ENCODE measurements at places on chromosomes 3 and 15.
A peak's percentile ranks its signal among the peaks of the same experiment; 100 is the strongest.

DNA sequence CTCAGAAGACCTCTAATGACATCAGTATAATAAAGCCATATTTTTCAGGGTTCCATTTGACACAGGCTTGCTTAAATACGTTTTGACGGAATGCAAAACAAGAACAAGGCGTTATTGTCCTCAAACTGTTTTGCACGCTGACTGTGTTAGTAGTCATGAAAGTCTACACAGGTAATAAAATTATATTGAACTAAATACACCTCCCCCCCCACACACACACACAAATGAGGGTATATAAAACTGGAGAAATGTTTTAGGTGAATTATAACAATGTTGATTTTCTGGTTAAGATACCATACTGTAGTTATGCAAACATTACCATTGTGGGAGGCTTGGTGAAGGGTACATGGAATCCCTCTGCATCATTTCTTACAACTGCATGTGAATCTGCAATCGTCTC is 257.1 kb upstream of the ARRDC4 start:
- no peak for DNase-seq

GRCh38 chr15:52328680-52329079 is 33.1 kb upstream of the MYO5C start:
- DNase-seq, result no peak

- DNase-seq, result no peak
These were observed 44.3 kb upstream of the TM4SF1 start for GRCh38 chr3:149421764-149422163.

- DNase-seq, result peak; percentile 50
These were observed 14.2 kb downstream of the RAB8B start for GRCh38 chr15:63203451-63204090.

- no peak for DNase-seq
These were observed 19.2 kb upstream of the MUSTN1 start for GRCh38 chr3:52854013-52854412.

DNA sequence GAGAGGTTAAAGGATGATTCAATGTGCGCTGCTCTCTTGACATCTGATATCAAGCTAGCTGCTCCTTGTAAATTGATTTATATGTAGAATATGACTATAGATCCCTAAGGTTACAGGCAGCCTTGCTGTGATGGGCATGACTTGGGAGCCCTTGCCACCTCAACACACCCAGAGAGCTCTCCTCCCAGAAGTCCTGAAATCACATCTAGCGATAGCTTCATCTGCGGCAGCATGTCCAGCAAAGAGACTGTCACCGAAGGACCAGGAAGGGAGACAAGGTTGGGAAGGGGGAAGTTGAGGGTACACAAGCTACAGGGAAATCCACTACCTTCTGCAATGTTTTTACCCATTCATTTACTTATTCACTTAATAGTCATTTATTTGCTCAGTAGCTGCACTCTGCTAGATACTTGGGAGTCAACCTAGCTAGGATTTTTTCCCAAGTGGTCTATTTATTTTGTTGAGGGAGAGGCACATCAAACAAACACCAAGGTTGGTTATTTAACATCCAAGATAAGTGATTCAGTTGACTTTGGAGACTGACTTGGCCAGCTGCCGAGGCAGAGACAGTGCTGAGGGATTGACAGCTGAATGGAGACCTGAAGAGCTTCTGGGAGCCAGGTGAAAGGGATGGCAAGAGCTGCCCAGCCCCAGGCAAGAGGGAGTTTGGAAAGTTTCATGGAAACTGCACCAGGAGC is 205.8 kb upstream of the IL12A start:
- DNase-seq, result no peak

- peak; percentile 52 for DNase-seq
These were observed 14.2 kb downstream of the BAHD1 start for GRCh38 chr15:40454904-40455391.

DNA sequence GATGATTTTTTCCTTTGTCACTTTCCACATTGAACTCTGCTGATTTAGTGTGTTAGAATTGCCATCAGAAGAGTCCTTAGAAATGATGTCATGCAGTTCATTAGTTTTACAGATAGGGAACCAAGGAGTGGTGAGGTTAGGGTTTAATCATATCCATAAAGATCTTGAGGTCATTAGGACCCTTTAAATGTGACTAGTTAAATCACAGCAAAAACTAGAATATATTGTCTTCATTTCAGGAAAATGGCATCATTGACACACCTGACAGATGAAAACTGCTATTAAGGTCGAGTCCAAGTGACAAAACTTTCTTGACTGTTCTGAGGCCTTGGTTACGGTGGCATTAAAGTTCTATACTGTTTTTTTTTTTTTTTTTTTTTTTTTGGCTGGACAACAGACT is 50.5 kb downstream of the MBNL1 start:
- no peak for DNase-seq

- peak; percentile 61 for DNase-seq
These were observed 675 bp downstream of the BRPF1 start for GRCh38 chr3:9732080-9732739.

DNA sequence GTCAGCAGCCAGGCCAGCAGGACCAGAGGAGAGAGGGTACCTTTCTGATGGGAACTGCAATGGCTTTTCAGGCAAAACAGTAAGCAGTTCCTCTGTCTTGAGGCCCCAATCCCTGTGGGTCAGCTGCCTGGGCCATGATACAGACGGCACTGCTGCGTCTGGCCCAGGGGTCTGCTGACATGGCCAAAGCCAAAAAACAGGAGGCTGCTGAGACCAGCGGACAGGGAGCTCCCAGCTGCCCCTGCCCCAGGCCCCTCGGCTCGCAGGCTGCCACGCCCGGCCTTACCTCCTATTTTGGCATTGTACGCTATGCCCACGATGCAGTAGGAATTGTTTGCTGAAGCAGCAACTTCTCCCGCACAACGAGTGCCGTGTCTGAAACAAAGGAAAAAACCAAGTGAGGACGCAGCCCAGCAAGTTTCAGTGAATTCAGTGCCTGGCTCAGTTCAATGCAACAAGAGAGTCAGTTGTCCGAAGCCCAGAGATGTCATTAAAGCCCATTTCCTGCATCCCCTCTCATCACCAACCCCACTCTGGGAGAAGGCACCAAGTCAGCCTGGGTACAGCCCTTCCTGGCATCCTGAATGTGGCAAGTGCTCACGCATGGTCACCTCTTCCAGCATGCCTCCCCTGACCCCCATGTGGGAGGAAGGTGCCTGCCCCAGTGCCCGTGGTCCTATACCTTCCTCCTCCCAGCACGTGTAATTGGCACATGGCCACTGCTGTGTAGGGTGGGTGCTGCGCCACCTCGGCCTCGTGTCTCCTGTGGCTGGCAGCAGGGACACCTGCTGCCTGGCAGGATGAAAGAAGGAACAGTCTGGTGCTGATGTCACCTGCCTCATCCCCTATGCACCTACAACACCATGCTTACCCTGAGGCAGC is 61.7 kb downstream of the PCSK6 start:
- no peak for DNase-seq

DNA sequence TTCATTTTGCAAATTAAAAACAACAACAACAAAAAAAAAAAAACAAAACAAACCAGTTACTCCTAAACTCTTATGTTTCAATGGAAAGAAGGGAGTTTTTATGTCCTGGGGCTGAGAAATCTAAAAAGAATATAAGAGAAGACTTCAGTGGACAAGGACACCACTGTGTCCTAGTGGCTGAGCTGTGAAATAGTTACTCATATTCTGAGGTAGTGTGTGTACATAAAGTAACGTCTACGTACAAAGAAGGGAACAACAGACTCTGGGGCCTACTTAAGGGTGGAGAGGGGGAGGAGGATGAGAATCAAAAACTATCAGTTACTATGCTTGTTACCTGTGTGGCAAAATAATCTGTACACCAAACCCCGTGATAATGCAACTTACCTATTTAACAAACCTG is 6.0 kb upstream of the TP53BP1 start:
- no peak for DNase-seq

GRCh38 chr3:71206305-71207165 is 377.0 kb downstream of the FOXP1 start:
- DNase-seq, result no peak

DNA sequence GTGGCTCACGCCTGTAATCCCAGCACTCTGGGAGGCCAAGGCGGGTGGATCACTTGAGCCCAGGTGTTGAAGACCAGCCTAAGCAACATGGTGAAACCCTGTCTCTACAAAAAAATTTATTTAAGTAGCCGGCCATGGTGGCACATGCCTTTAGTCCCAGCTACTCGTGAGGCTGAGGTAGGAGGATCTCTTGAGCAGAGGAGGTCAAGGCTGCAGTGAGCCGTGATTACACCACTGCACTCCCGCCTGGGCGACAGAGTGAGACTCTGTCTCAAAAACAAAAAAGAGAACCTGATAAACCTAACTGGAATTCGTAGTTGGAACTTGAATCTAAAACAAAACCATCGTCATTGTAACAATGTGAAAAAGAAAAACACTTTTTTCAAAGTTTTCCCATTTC is 57.1 kb downstream of the TCAIM start:
- no peak for DNase-seq

DNA sequence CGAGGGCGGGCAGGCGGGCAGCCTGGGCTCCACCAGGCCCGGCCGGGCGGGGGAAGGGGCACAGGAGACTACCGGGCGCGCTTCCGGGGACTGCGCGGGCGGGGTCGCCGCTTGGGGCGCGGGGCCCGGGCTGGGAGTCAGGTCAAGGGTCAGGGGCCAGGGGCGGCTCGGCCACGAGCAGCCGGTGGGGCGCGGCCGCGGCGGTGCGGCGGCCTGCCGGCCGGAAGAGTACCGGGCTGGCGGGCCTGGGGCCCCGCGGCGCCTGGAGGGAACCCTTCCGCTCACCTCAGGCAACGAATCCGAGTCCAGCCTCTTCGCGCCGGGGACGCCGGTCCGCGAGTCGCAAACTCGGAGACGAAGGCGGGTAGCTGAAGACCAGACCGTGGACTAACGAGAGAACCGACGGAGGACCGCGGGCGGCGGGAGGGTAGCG is 225 bp downstream of the RHOA start:
- no peak for DNase-seq

GRCh38 chr3:170196833-170197232 is 15.3 kb upstream of the PHC3 start:
- DNase-seq, result no peak

GRCh38 chr3:11718637-11719405 is 75.1 kb upstream of the VGLL4 start:
- DNase-seq, result peak; percentile 68

- no peak for DNase-seq
These were observed 656.8 kb upstream of the SGO1 start for GRCh38 chr3:20842594-20843436.

DNA sequence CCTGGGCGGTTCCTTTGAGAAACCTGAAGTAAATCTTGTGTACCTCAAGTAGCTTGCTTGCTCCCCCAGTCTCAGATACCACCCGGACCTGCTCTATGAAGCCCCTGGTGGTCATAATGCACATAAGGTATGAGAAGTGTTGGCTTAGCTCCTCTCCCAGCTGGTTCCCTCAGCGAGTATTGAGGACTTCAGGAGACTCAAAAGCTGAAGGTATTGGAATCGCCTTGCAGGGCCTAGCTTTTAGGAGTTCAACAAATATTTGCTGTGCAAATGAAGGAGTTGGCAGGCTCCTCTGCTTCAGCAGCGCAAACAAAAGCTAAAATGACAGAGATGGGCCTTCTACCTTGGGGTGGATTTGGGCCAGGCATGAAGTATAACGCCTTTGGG is 1.7 kb downstream of the CMTM8 start:
- DNase-seq, result peak; percentile 57

- DNase-seq, result no peak
These were observed 6.3 kb downstream of the GORASP1 start for GRCh38 chr3:39101022-39101689.

GRCh38 chr3:11438646-11439045 is 166.4 kb downstream of the ATG7 start:
- no peak for DNase-seq

GRCh38 chr15:40618023-40618422 is 24.0 kb downstream of the KNL1 start:
- DNase-seq, result no peak

DNA sequence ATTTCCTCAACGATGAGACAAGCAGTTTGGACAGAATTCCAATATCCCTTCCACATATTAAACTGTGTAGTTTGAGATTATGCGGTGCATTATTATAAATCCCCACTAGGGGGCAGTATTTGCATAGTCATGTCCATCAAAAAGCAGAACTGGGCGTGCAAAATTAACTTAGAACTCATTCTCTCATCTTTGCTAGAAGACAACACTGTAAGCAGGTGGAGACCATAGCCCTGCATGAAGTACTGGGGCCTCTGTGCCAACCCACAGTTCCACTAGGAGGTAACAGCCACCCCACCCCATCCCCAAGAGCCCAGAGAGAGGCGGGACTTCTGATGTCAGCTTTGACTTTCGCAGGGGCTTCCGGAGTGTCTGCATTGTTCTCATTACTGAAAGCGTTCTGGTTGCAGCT is 106.6 kb upstream of the TMC3 start:
- DNase-seq, result peak; percentile 29

DNA sequence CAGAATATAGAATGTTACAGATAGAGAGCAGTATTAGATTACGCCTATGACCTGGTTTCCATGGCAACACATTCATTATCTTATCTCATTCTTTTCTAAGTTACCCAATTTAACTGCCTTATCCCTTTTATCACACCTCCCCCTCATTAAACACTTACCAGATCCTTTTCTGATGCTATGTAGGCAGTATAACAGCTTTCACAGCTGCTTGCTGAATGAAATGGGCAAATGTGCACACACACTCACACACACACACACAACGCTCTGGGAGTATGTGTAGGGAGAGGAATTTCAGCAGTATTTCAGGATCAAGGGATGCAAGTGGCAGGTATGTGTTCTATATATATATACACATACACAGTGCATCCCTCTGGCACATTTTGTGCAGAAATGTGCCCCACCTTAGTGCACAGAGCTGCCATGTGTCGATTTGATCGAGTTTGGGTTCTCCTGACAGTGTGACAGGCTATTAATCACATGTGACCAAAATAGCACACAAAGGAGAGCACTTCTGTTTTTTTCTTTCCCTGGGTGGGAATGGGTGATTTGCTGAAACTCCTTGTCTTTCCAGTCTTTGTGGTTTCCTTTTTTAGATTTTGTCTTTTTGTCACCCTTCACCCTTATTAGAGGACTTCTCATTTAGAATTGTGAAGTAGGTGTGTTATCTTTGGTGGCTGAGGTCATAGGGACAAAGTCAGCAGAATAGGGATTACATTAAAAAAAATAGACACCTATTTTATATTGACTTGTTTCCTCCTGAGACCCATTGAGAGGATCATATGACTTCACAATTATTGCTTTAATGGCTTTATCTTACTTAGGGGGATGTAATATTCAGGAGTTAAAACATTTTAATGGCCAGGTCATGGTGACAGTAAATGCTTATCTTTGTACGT is 553.7 kb downstream of the PDCD6IP start:
- no peak for DNase-seq

DNA sequence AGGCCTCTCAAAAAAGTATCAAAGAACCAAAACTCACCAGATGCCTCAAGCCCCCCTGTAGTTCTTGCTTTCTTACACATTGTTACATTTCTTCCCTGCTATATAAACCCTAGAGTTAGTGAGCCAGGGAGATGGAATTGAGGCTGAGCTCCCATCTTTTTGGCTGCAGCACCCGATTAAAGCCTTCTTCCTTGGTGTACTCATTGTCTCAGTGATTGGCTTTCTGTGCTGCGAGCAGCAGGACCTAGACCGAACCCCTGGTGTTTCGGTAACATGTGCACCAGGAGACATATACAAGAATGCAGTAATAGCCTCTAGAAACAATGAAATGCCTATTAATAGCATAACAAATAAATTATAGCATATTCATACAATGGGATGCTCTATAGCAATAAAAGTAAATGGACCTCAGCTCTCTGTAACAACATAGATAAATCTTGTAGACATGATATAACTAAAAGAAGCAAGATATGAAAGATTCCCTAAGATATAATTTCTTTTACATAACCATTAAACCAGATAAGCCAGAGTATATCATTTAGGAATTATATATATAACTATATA is 174.0 kb downstream of the NEK11 start:
- no peak for DNase-seq
